GM03348 (cell line): ENCODE measurements at places on chromosomes 5 and 9.
A peak's percentile ranks its signal among the peaks of the same experiment; 100 is the strongest.

- DNase-seq, result no peak
Measured at GRCh38 chr5:172010278-172010677, 3.8 kb upstream of the FBXW11 start.

- peak; percentile 83 for DNase-seq
Measured at GRCh38 chr9:111957856-111958631, 61.4 kb downstream of the UGCG start.

- DNase-seq, result no peak
Measured at GRCh38 chr9:120918931-120919842, 7.4 kb downstream of the TRAF1 start.

- peak; percentile 51 for DNase-seq
Measured at GRCh38 chr5:58447226-58447625, 12.7 kb downstream of the PLK2 start.

GRCh38 chr9:93596399-93596798, 20.0 kb downstream of the PHF2 start:
- no peak for DNase-seq

- DNase-seq, result peak; percentile 40
Measured at GRCh38 chr5:6812800-6813731, 99.8 kb downstream of the TENT4A start.

GRCh38 chr9:124329206-124329792, 71.5 kb downstream of the NEK6 start:
- DNase-seq, result no peak

DNA sequence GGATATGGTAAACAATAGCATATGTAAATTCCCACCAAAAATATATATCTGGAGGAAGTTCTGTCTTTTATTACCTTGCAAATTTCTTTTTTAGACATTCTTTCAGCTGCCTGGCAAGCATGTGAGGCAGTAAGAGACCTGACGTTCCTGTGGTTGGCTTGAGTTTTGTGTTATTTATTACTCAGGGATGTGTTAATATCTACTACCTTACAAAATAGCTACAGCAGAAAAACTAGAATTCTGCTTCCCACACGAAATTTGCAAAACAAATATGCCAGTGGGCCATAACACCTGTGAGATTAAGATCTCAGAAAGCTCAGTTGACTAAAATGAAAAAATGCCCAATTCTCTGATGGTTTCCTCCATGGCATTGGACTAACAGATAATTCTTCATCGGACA, 274.2 kb downstream of the TMEM167A start:
- DNase-seq, result no peak

DNA sequence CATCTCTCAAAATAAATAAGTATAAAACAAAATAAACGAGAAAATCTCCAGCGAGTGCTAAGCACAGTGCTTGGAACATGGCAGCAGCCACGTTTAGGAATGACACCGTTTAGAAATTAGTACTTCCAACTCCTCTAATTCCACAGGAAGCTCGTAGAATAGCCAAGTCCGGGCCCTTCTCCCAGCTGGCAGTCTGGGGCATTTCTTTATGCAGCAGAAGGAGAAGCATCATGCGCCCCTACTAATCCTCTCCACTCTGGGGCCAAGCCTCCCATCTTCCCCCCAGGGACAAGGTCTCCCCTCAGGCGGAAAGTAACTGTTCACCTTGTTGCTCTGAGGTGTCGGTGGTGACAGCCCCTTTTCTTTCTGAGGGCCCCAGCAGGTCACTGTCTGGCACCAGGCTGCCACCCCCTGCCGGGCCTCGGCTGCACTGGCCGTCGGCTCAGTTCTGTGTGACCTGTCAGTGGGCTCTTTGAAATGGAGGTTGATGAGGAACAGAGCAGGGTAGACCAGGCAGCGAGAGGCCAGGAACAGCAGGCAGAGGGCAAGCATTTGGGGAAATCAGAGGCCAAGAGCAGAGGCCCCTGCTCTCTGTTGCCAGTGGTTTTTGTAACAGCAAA, 113.5 kb upstream of the WWC1 start:
- no peak for DNase-seq

GRCh38 chr9:72681283-72681630, 159.8 kb downstream of the TMC1 start:
- DNase-seq, result no peak

- DNase-seq, result peak; percentile 50
Measured at GRCh38 chr5:140642718-140643117, 3.5 kb downstream of the TMCO6 start.
